Stimulated activated CD4-positive, alpha-beta T cell treated with anti-CD3 and anti-CD28 coated beads, Interleukin-4, amount 100 ng/mL, for 24 hours (primary cell): ENCODE measurements at places on chromosomes 3 and 15.

DNA sequence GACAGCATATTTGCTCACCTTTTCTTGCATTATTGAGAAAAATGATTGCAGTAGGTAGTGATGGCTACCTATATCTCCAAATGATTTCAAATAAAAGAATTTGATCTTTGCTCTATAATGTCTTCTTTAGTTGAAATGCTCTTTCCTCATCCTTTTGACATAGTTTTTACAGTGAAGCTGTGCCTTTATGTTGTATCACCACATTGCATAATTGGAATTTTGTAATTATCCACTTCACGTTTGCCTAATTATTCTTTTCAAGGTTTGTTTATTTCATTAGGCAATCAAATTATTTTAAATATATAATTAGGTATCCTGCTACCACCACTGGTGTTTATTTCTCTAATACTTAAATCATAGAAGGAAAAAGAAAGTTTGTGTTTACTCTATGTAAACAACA, 21.3 kb upstream of the P2RY13 start:
- DNase-seq: no peak

DNA sequence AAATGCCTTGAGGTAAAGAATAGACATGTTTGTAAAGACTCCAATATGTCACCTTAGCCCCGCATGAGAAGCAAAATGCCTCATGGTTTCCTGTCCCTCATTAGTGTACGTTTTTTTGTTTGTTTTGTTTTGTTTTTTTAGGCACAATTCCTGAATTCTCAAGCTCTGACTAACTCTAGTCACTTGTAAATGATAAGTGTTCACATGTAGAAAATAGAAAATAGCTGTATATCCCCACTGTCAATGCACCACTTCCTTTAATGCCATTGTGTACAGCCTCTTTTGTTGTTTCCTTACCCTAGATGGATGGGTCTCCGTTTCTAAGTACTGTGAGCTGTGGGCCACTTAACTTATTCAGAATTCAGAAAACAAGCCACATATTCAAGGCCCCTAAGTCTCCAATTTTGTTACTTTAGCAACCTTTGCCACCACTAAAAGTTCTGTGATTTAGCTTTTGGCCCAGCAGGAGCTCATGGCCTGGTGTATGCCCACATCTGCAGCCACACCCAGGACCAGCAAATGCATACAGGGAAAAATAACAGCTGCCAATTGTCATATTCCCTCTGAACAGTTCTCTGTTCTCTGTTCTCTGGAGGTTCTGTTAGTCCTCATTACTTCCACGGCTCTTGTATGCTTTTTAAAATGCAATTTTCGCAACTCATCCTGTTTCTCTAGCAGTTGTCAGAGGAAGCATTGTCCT, 655.5 kb downstream of the GBE1 start:
- DNase-seq: no peak

- no peak for DNase-seq
Measured at GRCh38 chr3:94066506-94067500, 3.9 kb downstream of the NSUN3 start.

- no peak for DNase-seq
Measured at GRCh38 chr3:17032407-17033034, 147.8 kb downstream of the PLCL2 start.

- DNase-seq: no peak
Measured at GRCh38 chr3:156812521-156813335, 13.4 kb upstream of the LEKR1 start.
